ENCODE measurements at places on chromosomes 2 and 18. TPM values are rescaled to one million over a fixed set of nuclear protein-coding genes. Genes with fewer than 3 reads are reported as not detected.

- no peak for DNase-seq
These were observed 67.8 kb downstream of the ABCG8 start for GRCh38 chr2:43906448-43907109.

CXCR2 gene
- 0.81 TPM for total RNA-seq

DIPK1C gene
- 14.6 TPM for total RNA-seq

GRCh38 chr2:9768388-9768787 lies 74.9 kb upstream of the TAF1B start:
- DNase-seq: no peak

- no peak for DNase-seq
These were observed 21.0 kb downstream of the TMEM200C start for GRCh38 chr18:5874336-5874735.

- DNase-seq: no peak
These were observed 21.2 kb downstream of the GPC1 start for GRCh38 chr2:240456447-240457222.

CSRNP3 gene
- 111 TPM for total RNA-seq

GRCh38 chr2:10258726-10259125 lies 44.0 kb upstream of the HPCAL1 start:
- DNase-seq: no peak

DNA sequence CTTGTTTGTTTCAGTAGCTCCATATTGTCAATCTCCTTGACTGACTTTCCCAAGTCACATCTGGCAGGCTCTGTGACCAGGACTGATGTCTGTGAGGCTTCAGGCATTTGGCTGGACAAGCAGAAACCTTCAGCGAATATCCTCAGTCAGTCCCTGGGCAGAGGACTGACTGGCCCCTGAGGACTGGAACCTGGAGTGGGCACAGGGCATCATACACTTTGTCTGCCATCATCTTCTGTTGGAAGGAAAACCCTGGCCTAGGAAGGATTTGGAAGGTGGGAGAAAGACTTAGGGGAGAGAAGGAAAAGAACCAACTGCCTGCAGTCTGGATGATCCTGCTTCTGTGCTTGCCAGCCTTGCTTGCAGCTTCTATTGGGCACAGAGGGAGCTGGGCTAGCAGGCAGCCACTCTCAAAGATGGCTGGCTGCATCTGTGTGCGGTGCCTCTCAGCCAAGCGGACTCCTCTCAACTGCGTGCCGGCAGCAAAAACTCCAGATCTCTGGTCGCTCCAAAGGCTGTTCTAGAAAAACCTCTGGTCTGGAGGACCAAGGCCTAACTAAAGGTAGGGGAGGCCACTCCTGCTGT lies 126.8 kb downstream of the MARCHF4 start:
- no peak for DNase-seq

- DNase-seq: no peak
These were observed 39.0 kb downstream of the COA5 start for GRCh38 chr2:98569197-98569793.

DNA sequence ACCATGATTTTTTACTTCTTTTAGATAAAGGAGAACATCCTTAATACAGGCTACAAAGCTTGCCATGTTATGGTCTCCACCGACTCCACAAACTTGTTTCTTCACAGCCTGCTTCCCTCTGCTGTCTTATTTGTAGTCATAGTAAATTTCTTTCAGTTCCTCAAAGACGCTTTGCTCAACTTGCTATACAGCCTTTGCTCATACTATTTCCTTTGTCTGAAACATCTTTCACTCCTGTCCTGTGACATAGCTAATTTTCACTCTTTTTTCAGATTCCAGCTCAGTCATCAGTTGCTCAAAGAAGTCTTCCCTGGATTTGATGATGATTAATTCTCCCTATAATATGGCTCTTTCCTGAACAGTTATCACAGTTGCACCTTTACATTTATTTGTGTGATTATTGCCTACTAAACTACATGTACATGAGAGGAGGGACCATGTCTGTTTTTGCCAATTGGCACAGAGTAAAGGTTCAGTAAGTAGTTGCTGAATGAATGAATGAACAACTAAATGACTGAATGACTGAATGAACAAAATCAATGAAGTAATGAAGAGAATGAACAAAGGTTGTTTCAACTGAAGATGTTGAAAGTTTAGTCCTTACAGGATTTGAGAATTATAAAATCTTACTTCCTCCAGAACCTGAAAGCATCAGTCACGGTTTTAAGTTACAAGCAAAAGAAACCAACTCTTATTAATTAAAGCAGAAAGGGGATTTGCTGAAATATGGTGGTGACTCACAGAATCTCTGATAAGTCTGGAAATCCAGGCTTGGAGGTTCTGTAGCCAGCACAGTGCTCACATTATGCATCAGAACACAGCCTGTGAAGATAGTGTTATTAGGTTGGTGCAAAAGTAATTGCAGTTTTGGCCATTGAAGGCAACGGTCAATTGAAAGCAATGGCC lies 186.4 kb upstream of the FAM98A start:
- DNase-seq: no peak

ARPC2 gene
- 141 TPM for total RNA-seq

GRCh38 chr2:16665748-16666448 lies at the start of gene CYRIA:
Gene CYRIA, minus strand, starts transcription at chr2:16665834. Its CDS starts 77,715 bp downstream, at chr2:16588119.
- peak; percentile 53 for DNase-seq

Data from dorsolateral prefrontal cortex (tissue), 122 donors.